Cortex of kidney (tissue), 1 donor: ENCODE measurements at places on chromosomes 4 and X.

- DNase-seq, result no peak
Measured at GRCh38 chrX:121010218-121010617, 24.7 kb upstream of the CT47A1 start.

GRCh38 chr4:93648258-93648657 lies 180.3 kb upstream of the ATOH1 start:
- DNase-seq, result no peak

DNA sequence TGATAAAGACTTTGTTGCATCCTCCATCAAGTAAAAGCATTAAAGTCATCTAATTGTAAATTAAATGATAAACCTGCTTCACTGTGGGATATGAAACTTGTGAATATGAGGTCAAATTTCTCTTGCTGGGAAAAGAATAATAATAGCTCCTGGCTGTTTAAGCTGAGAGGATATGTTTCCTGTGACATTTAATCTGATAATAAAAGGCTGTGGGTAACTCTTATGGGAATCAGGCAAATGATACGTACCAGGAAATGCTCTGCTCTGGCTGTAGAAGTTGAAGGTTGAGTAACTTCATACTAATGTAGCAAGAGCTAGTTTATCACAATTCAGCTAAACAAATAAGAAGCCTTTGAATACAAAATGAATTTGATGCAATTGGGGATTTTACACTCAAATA lies 574.6 kb downstream of the RAPGEF2 start:
- no peak for DNase-seq

- no peak for DNase-seq
Measured at GRCh38 chr4:19857380-19857779, 394.3 kb upstream of the SLIT2 start.

- no peak for DNase-seq
Measured at GRCh38 chr4:24517676-24518075, 66.7 kb downstream of the DHX15 start.

DNA sequence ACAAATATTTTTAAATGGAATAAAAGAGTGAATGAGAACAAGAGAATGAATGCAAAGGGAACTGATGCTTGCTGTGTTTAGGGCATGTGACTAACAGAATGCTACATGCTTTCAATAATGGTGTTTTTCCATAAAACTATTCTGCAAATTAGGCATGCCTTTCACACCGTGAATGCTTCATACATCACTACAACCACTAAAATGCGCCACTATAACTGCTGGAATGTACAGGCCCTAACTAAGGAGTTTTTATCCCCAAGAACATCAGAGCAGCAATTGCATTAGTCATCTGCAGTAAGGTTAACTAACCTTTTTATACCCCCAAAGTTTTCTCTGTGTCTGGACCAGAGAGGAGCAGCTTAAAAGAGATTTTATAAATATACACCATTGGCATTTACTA lies 190.4 kb downstream of the ARAP2 start:
- no peak for DNase-seq

GRCh38 chr4:82181789-82182188 lies 192.0 kb downstream of the HNRNPD start:
- no peak for DNase-seq

DNA sequence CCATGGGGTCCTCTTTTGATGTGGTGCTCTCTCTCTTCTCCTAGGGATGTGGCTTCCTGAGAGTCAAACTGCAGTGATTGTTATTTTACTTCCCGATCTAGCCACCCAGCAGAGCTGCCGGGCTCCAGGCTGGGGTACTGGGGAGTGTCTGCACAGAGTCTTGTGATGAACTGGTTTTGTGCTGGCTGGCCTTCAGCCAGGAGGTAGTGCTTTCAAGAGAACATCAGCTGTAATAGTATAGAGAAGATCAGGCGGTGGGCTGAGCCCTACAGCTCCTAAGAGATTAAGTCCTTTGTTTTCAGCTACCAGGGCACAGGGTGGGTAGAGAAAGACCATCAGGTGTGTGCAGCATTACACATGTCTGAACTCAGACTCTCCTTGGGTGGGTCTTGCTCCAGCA lies 59.0 kb upstream of the AGTR2 start:
- DNase-seq, result no peak

DNA sequence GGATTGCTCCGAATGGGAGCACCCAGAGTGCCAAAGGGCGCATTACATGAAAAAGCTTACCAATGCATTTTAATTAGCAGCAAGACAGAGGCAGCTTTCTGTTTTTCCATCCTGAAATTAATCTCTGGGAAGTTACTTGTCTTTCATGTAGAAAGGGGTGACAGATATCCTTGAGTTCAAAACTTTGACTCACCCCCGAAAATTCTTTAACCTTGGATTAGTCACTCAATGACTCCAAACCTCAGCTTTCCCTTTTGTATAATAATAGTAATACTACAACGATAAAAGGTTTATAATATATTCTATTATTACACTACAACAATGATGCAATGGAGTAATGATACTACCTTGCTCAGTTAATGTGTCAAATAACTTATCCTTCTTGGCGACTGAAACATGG lies 126.3 kb downstream of the ADAMTS3 start:
- no peak for DNase-seq

- no peak for DNase-seq
Measured at GRCh38 chr4:48899432-48899749, 7.2 kb downstream of the OCIAD2 start.

DNA sequence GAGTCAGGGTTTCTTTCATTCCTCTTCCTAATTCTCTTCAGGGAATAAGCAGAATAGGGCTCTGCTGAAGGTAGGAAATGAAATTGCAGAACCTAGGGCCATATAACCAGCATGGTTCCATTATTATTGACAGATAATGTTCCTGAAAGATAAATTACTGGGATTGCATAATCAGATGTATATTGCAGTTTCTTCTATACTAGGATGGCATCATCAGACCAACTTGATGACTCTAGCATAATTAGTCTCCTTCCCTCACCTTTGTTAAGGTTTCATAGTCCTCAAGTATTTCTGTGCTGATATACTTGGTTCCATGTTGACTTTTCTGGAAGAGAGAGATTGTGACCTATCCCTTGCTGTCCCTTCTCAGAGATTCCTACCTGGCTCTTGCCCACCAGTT lies 492.3 kb upstream of the LCORL start:
- DNase-seq, result no peak

DNA sequence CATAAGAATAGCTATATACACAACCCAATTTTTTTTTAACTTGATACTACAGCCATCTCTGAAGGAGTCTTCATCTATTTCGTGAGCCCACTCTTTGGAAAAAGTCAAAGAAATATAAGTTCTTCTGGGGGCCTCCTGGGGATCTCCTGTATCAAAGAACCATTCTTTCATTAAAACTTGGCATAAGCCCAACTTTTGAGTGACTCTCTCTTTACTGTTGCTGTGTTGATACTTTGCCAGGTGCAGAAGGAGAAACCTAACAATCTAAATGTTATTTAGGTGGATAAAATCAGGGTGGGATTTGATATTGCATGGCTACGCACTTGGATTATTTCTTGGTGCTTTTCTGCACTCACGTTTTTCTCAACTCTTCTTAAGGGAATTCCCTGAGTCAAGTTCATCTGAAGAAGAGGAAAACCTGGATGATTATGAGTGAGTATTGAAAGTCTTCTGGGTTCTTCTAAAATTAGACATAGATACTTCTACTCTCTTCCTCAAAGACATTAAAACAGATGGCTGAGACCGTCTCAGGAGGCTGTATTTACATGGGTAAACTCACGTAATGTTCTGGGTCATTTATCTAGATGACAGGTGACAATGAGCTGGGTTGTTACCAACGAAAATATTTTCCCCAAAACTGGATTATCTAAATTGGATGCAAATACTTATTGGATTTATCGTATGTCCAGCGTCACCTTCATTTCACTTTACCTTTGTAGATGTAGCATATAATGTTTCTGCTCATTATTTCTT lies 25.2 kb downstream of the BMX start:
- no peak for DNase-seq

DNA sequence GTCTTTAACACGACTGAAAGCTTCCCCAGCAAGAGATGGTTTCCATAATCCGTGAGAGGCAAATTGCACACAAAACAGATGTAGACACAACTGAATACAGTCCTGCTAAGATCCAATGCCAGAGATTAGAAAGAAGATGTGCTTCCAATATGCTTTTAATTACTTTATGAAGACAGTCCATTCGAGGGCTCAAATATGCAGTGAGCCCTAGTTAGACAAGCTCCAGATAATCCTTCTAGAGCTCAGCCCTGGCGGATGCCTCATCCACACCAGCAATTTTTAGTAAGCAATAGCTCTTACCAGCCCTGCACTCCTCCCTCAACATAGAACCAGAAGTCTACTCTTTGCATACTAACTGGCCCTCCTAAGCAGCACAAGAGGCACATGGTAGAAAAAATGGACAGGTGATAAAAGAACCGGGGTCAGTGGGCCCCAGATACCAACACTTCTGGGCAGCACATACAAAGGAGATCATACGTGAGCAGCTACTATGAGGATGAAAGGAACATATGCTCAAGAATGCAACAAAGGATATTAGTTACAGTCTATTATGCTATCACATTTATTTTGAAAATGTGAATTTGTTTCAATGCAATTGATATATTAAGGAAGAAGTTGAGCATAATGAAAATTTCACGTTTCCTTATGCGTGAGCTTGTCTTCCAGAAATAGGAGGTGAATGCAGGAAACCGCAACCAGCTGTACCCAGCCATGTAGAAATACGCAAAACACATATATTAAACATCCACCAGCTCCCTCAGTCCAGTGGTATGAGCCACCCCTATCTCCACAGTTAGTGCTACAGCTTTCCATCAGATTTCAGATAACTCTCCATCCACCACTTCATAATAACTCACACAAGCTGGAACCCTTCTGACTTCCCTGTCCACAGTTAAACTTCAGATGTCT lies 34.3 kb downstream of the GPC4 start:
- DNase-seq, result no peak

GRCh38 chr4:146329050-146329716 lies 114.8 kb downstream of the REELD1 start:
- DNase-seq, result no peak

DNA sequence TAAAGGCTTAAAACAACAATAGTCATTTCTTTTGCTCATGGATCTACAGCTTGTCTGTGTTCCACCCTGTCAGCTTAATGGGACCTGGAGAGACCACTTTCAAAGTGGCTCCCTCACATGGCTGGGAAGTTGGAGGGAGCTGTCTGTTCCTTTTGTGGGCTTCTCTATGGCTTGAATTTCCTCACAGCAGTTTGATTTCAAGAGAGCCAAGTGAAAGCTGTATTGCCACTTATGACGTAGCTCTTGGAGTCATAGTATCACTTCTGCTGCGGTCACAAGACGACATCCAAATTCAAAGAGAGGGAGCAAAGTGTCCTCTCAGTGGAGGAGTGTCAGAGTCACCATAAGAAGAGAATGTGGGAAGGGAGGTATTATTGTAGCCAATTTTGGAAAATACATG lies 22.7 kb upstream of the ACSL1 start:
- no peak for DNase-seq

GRCh38 chr4:85826060-85826678 lies 351.2 kb downstream of the ARHGAP24 start:
- no peak for DNase-seq

GRCh38 chrX:9352243-9352642 lies 112.6 kb upstream of the TBL1X start:
- DNase-seq, result no peak

- DNase-seq, result no peak
Measured at GRCh38 chr4:27398631-27399310, 538.1 kb downstream of the STIM2 start.

DNA sequence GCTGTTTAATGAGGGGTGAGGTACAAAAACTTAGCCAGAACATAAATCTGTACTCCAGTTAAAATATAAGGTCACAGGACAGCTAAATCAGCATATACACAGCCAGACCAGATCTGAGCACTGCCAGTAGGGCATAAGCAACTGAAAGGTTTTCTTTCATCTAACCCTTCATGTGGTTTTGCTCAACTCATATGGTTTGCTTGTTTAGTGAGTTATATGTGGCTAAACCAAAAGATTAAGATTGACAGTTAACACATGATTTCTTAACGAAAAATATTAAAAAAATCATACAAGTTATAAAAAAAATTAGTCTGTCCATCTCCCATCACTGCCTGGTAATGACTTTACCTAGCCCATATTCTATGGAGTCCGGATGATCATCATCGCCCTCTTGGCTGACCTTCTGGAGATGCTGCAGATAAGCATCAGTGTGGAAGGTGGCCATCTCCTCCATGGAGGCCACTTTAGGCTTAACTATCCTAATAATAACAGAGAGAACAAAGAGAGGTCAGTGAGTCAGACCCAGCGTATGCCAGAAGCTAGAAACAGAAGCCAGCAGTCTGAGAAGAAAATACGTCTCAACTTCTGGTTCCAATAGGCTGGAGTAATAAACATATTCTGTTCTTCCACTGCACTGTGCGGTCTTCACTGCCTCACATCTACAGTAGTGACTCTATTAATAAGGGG lies 4.1 kb downstream of the HDAC8 start:
- no peak for DNase-seq

DNA sequence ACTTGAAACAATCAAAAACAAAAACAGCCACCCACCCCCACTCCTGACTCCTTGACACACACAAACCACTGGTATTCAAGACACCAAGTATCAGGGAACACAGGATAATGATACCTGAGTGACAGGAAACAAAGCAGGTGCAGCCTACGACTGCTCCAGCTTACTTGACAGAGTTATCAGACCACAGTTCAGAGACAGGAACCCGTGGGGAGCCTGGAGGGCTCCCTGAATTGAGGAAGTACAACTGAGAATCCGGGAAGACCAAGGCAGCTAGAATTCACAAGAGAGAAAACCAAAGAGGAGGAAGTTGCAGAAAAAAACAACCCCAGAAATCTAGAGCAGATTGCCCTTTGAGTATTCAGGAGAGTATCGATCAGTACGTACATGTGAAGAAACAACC lies 20.5 kb downstream of the COMMD8 start:
- no peak for DNase-seq

- no peak for DNase-seq
Measured at GRCh38 chr4:140071806-140072205, 82.2 kb downstream of the MAML3 start.

- no peak for DNase-seq
Measured at GRCh38 chr4:55078987-55079386, 46.4 kb downstream of the KDR start.

DNA sequence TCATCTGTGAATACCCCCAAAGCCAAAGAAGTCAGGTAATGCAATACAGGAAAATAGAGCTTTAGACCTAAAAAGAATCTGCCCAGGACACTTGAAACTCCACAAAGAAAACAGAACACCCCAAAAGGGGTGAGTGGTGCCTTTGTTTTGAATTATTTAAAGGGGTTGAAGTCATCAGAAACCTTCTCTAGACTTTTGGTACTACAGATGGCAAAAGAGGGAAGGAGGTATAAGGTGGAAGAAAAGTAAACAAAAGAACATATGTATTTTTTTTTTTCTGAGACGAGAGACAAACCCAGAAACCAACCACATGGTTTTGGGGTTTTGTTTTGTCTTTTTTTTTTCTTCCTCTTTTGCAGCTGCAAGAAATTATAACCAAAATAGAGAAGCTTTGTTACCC lies 1477.8 kb downstream of the C4orf33 start:
- DNase-seq, result no peak
